ENCODE measurements at places on chromosomes 7 and 10.

GRCh38 chr7:49791088-49791741 is 17.8 kb downstream of the VWC2 start:
- DNase-seq, result no peak

GRCh38 chr10:84392181-84392580 is 63.8 kb downstream of the CCSER2 start:
- DNase-seq, result no peak

DNA sequence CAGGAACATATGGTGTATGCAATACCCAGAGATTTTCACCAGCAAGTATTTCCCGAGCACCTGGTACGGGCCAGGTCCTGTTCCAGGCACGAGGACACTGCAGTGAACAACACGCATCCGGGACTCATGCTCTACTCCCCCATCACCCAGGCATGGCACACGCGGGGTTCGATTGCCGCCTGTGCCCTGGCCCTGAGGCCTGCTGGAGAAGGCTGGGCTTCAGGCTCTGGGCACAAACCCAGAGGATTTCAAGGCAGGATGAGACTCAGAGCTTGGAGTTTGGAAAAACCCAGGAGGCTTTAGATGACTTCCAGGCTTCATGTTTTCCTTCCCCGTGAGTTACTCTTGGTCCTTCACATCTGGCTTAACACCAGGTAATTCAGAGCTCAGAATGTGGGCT is 143.5 kb downstream of the NEURL1 start:
- no peak for DNase-seq

DNA sequence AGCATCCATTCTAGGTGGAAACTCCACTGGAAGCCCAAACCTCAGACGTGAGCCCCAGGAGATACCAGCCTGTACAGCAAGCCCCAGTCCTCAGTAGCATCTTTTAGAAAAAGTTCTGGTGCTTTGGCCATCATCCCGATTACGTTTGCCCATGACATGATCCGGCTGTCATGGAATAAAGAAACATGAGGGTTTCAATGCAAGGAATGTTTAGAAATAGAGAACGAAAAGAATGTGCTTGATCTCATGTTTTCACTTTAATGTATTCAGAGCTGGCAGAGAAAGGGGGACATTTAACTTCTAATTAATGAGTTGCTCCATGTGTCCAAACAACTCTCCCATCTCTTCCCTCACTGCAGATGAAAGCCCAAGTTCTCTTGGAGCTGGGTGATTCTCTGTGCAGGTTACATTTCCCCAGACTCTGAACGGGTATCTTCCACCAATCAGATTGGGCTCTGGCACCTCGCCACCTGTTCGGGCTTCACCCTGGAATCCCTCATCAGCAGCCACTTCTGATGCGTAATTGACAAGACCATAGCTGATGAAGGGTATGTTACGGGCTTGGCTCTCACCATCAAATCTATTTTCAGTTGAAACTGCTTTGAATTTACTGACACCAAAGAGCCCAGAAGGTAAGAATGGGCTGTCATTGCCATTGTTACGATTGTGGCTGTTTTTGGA is 165.3 kb downstream of the PLXNA4 start:
- no peak for DNase-seq

GRCh38 chr10:117320050-117320665 is 55.1 kb downstream of the PDZD8 start:
- no peak for DNase-seq

- DNase-seq, result no peak
These were observed 9.1 kb downstream of the EN2 start for GRCh38 chr7:155466814-155467733.

DNA sequence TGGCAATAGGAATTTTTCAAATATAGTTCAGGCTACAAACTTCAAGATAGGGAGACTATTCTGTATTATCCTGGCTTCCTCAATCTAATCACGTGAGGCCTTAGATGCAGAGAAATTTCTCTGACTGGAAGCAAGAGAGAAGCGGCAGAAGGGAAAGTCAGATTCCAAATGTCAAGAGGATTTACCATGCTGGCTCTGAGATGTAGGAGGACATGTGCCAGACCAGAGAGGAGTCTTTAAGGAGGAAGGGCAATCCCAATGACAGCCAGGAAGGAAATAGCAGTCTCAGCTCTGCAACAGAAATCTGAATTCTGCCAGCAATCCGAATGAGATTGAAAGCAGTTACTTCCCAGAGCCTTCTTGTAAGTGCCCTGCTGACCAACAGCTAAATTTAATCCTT is 57.4 kb downstream of the NUTM2E start:
- no peak for DNase-seq

GRCh38 chr10:49534670-49535381 is 4.1 kb downstream of the ERCC6 start:
- no peak for DNase-seq

- DNase-seq, result no peak
These were observed 34.2 kb upstream of the LEP start for GRCh38 chr7:128206747-128207500.

- no peak for DNase-seq
These were observed 12.2 kb upstream of the CLCN1 start for GRCh38 chr7:143303733-143304132.

DNA sequence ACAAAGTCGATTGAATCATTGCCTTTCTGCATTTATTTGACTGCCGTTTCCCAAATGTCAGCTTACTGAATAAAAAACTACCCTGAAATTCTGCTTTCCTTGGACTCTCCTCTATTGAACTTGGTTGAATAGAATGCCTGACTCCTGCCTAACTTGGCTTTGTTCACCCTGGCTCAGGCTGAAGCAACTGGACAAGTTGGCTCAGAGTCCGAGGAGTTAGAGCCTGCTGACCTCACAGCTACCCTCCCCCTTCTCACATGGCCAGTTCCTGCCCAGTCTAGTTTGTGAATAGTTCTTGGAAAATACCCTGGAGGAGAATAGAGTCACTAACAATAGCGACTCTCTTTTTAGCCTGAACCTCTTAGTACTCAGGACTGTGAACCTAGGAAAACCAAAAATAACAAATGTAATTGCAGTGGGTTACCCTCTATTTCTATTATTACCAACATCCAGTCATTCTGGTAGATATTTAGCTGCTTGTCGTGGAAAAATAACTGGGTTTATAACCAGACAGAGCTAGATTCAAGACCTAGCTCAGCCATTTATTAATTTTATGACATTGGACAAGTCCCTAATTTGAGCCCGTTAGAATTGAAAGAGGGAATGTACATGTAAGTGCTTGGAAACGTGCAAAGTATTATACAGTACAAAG is 17.3 kb upstream of the NRBF2 start:
- no peak for DNase-seq

DNA sequence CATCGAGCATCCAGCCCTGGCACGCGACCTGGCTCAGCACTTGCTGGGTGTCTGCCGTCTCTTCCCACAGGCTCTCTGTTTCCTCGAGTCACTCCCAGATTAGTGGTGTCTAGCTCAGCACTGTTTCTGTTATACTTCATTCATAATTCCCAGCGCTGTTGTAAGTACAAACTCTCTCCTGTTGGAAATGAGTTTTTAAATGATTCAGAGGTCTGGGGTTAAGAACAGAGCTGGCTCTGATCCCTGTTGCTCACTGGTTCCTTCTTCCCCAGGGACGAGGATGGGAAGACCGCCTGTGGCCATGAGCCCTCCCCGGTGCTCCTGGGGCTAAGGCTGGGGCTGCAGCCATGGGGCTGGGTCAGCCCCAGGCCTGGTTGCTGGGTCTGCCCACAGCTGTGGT is 17.3 kb upstream of the C10orf95 start:
- no peak for DNase-seq

GRCh38 chr10:78442836-78443550 is 409.3 kb downstream of the RPS24 start:
- no peak for DNase-seq

DNA sequence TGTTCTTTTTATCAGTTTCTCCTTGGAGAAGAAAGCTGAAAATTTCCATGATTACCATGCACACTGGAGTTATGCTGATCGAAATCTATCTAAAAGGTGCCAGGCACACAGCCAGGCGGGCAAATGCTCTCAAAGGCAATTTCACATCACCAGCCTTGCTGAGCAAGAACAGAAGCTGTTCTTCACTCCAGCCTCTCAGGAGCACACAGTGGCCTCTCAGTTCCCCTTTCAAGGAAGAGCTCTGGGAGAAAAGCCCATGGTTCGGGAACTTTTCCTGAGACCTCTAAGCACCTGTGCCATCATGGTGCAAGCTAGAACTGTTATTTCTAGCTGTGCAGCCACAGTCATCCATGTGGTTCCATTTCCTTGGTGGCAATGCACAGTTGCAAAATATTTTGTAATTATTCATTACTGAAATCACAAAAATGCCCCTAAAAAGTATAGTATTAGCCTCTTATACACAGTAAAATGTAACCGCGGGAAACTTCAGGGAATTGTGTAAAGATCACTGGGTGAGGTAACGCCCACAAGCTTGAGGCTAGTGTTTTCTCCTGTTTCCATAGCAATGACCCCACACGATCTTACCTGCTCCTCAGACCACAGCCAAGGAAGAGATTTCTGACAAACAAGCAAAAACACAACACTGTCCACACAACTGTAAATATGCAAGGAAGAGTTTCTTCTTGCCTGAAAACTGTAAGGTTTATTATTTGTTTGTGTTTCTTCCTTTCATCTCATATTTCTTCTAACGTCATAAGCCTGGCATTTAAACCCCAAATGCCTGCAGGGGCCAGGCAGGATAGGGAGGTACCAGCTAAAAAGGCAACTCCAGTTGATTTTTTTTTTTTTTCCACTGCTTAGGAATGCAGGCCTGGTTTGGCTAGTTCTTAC is 121.2 kb downstream of the FAM107B start:
- no peak for DNase-seq

GRCh38 chr10:86295351-86295750 is 71.2 kb downstream of the GRID1 start:
- DNase-seq, result no peak

DNA sequence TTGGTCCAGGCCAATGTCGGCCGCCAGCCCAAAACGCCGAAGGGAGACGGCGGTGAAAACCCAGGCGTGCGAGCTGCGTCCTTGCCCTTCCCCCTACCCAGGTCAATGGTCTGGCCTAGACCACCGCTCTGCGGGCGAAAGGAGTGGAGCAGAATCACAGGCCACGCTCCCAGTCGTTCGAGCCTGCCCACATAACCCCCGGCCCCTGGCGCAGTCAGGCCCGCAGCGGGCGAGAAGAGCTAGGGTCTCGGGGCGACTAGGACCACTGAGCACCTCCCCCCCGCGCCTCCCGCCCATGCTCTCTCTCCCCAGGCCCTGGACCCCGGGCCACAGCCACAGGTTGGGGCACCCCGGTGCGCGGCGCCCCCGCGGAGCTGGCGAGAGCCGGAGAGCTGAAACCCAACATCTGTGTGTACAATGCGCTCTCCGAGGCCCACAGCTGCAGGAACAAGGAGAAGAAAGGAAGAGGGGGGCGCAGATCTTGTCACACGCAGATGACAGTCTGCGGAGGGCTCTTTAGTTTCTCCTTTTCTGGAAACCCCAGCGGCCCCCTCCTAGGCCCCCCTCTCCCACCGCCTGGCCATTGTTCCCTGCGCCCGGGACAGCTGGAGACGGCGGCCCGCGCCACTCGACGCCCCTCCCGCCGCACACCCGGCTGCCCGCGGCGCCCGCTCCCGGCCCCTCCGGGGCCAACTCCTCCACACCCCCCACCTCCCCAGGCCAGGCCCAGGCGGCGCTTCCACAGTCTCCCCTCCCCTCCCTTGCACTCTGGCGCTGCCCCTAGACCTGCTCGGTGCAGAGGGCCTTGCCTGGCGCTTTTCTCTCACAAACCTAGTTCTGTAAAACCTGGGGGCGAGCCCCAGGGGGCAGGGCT is 355.0 kb downstream of the DNAJB6 start:
- DNase-seq, result no peak

- no peak for DNase-seq
These were observed 55.2 kb upstream of the GSDME start for GRCh38 chr7:24812305-24812945.

- no peak for DNase-seq
These were observed 48.6 kb downstream of the CHST3 start for GRCh38 chr10:72012796-72013195.

DNA sequence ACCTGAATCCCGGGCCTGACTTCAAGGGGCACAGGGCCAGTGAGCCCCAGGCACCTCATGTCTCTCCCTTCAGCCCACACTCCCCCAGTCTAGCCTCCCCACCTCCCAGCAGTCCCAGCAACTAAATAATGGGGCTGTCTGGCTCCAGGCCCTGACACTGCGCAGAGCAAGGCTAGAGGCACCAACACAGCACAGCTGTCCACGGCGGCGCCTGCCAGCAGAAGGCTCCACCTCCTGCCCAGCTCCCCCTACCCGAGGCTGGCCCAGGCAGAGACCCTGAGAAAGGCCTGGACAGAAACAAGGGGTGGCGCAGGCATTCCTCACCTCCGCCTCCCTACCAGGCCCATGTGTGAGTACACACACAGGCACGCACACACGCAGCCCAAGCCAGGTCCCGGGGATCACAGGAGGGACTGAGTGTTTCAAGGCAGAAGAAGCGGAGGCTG is 6.1 kb downstream of the KCNH2 start:
- DNase-seq, result no peak

- no peak for DNase-seq
These were observed 78.2 kb downstream of the GALNT11 start for GRCh38 chr7:152103691-152104090.

- DNase-seq, result no peak
These were observed 11.6 kb downstream of the ADCK2 start for GRCh38 chr7:140684066-140684950.

DNA sequence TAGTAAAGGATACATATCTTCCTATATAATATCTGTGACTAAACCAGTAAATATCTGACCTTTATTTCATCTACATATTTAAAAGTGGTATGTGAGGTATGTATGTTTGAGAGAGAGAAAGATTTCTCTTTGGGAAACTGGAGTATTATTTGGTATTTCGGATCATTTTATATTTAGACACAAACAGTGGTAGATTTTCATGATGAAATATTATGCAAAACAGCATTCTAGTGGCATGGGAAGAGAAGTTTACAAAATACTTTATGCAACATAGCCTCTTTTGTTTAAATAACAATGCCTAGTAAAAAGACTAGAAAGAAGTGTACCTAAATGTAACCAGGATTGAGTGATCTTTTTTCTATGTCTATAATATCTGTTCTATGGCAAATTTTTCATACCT is 98.6 kb upstream of the TMEM168 start:
- no peak for DNase-seq

GRCh38 chr7:151003572-151003971 is 12.8 kb downstream of the NOS3 start:
- no peak for DNase-seq

DNA sequence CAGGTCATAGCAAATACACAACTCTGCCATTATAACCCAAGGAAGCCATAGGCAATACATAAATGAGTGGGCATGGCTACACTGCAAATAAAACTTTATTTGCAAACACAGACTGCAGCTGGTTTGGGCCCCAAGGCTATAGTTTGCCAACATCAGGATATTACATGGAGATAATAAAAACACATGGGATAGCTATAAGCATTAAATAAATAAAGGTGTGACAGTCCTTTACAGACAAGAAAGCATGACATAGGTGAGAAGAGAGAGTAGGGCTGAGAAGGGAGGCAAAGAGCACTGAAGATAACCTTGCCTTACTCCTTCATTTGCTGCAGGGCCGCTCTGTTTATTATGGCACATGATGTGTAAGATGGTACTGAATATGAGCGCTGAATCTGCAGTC is 135.1 kb upstream of the GHITM start:
- DNase-seq, result no peak

All from activated naive CD8-positive, alpha-beta T cell treated with anti-CD3 and anti-CD28 coated beads, Interleukin-2, amount 50 U/mL, for 16 hours (primary cell).